Hematopoietic multipotent progenitor cell treated with erythropoietin and hydrocortisone succinate and interleukin-3 and kit ligand, for 8 days (in vitro differentiated cells): ENCODE measurements at places on chromosomes 11 and 22.

GRCh38 chr11:42819126-42819525 is 492.7 kb upstream of the API5 start:
- DNase-seq: no peak

DNA sequence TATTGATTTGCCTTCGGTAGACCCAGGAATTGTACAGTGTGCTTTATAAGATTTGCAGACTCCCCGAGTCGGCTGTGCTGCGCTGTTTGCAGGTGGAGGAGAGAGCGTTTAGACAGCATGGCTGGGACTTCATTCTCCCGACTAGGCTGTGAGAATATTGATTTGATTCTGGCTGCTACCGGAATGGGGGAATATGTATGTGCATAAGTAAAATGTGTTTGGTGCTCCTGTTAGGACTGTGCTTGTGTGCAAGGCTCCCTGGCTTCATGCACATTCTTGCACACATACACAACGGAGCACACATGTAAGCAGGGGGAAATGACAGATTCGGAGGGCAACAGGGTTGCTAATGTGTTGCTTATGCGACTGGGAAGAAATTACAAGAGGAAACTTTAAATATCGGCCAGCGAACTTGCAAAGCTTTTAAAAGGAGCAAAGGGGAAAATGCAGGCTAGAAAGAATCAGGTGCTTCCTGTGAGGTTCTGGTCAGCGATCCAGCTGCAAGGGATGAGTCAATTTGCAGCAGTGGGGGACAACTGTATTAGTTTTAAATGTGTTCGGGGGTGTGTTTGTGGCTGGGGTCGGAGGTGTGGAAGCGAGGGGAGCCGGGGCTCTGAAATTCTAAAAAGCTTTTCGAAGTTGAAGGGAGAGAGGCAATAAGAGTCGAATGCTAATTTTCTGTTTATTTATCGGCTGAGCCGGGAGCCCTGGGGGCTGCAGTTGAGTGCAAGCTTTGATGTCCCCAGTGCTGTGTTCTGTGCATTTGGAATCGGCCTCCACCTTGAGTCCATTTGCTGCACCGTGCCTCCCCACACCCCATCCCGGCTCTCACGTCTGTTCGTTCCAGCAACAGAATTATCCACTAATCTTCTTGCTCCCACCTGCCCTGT is 731 bp downstream of the NTM start:
- DNase-seq: no peak

GRCh38 chr11:111963931-111964340 is 26.8 kb downstream of the DIXDC1 start:
- DNase-seq: no peak

GRCh38 chr11:95301474-95301873 is 70.5 kb upstream of the SESN3 start:
- DNase-seq: no peak

DNA sequence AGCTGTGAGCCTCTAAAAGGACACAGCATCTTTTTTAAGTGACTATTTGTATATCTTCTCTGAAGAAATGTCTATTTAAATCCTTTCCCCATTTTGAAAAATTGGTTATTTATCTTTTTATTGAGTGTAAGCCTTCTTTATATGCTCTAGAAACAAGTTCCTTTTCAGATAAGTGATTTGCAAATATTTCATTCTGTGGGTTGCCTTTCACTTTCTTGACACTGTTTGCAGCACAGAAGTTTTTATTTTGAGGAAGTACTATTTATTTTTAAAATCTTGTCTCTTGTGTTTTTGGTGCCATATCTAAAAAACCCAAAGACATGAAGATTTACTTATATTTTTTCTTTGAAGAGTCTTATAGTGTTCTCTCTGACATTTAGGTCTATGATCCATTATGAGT is 40.1 kb upstream of the LYVE1 start:
- DNase-seq: no peak

GRCh38 chr11:122754553-122755322 is 83.6 kb upstream of the CRTAM start:
- DNase-seq: peak; percentile 63

- DNase-seq: no peak
Measured at GRCh38 chr22:40334060-40334459, 12.2 kb upstream of the ADSL start.

- peak; percentile 35 for DNase-seq
Measured at GRCh38 chr11:2998073-2998850, 6.1 kb upstream of the NAP1L4 start.

- DNase-seq: no peak
Measured at GRCh38 chr11:69002570-69003231, 10.3 kb downstream of the MRGPRF start.

DNA sequence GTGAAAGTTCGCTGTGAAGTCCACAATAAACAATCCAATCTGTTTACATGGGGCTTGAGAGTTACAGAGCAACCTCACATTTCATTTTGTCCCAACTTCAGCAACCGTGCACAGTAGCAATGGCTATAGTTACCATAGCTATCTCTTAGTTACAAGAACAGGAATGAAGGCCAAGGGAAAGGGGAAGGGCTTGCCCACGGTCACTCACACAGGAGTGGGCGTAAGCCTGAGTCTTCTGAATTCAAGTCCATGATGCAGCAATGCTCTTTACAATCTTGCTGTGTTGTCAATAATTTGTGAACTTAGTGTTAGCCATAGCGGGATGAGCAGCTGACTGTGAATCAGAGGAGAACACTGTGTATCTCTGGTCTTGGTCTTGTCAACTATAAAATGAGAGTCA is 102.9 kb downstream of the ADAMTS15 start:
- DNase-seq: no peak

GRCh38 chr11:110184456-110184855 is 91.3 kb downstream of the ZC3H12C start:
- DNase-seq: no peak

DNA sequence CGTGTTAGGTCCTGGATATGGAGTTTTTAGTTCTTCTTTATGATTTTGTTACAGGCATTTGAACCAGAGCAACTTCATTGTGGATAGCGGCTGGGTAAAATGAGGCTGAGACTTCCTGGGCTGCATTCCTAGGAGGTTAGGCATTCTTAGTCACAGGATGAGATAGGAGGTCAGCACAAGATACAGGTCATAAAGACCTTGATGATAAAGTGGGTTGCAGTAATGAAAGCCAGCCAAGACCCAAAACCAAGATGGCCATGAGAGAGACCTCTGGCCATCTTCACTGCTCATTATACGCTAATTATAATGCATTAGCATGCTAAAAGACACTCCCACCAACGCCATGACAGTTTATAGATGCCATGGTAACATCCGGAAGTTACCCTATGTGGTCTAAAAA is 23.4 kb upstream of the CLMP start:
- no peak for DNase-seq

DNA sequence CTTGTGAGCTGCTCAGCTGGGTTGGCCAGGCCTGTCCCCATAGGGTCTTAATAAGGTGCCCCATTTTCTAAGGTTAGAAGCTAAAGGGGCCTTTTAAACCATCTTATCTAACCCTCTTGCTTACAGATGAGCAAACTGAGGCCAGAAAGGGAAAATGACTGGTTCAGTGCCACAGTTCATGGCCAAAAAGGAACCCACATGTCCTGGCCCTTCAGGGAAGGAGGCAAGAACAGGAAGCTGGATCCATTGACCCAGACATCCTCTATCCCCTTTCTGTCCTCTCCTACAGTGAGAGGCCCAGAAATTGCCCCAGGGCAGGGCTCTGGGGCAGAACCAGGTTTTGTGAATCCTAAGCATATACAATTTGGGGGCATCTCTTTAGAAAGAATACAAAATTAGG is 10.0 kb downstream of the PRG3 start:
- DNase-seq: no peak

DNA sequence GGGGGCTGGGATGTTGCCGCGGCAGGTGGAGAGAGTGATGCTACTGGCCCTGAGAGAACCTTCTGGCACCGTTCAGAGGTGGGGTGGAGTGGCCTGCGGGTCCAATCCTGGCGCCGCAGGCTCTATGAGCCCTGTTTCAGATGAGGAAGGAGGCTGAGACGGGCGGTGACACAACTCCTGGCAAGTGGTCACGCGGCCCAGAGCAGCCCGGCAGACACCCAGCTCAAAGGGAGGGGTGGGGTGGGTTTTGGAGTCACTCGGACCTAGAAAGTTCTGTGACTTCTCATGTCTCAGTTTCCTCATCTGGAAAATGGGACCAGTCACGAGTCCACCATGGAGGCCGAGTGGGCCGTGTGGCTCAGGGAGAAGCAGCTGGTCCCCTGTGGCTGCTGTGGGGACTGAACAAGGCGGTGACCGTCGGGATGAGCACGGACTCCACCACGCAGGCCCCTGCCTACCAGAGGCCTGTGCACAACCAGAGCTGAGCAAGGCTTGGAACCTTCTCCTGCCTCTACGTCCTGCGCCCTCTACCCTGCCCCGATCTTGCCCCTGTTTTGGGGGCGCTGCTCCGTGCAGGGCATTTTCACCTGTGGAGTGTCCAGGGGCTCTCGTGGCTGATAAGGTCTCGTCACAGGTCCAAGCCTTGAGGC is 3.7 kb downstream of the TSPO start:
- no peak for DNase-seq

GRCh38 chr11:66973956-66974580 is 1.0 kb upstream of the C11orf86 start:
- DNase-seq: no peak

DNA sequence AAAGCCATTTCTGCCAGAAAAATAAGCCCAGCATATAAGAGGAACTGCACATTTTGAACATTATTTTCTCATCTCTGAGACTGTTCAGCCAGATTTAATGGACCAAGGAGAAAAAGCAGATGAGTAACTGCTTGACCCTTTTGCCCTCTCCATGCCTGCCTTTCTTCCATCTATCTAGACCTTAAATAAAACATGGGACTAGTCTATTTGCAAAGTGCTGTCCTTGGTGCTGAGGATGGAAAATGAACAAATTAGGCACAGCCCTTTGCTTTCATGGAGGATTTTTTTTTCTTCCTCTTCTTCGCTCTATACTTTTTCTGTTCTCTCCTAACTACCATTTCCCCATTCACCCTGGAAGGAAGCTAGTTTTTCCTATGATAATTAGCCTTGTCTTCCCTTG is 361.3 kb downstream of the GRM5 start:
- no peak for DNase-seq

DNA sequence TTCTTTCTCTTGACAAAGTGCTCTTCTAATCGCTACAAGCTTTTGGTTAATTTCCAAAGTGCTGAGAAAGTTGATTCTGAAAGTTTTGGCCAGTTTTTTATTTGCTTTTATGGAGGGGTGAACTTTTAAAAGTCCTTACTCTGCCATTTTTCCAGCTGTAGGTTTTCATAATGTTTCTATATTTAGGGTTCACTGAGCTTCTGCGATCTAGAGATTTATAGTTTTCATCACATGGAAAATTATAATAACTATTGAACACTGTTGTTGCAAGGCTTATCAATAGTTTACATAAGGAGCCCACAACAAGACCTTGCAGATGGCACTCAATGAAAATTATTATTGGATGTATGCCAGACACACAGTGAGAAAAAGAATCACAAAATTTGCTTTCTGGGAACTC is 55.1 kb downstream of the DLG2 start:
- no peak for DNase-seq

- no peak for DNase-seq
Measured at GRCh38 chr11:113059548-113059947, 98.3 kb downstream of the NCAM1 start.

DNA sequence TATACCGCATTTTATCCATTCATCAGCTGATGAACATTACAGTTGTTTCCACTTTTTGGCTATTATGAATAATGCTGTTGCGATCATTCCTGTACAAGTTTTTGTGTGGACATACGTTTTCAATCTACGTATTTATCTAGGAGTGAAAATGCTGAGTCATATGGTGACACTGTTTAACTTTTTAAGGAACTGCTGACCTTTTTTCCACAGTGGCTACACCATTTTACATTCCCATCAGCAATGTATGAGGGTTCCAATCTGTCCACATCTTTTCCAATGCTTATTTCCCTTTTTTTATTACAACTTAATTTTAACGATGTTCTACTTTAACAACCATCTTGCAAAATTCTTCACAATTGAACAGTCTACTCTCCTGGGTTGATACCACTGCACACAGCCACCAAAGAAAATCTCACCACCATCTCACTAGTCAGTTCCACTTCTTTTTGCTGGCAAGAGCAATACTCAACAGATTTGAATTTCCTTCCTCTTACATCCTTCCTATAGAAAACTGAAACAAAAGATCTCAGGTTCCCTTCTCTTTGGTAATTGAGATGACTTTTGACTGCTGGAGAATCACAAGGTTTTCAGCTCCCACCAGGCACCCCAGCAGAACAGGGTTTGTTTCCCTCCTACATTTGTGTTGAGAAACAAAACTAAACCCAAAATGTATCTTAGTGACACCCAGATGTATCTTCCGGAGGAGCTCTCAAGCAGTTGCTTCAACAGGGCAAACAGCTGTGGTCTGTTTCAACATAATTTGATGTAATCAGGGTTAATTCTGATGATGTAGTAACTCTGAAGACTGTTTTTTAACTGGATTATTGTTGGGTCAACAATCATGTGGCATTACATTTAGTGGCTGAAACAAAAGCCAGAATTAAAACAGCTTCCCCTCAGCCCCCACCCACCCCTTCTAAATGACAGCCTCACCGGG is 7.0 kb upstream of the GAB2 start:
- peak; percentile 14 for DNase-seq

- no peak for DNase-seq
Measured at GRCh38 chr11:27719546-27719925, 19.3 kb upstream of the BDNF start.

- DNase-seq: no peak
Measured at GRCh38 chr11:108967571-108967970, 302.7 kb downstream of the DDX10 start.

GRCh38 chr22:31282748-31283468 is 9.4 kb downstream of the PIK3IP1 start:
- DNase-seq: no peak

DNA sequence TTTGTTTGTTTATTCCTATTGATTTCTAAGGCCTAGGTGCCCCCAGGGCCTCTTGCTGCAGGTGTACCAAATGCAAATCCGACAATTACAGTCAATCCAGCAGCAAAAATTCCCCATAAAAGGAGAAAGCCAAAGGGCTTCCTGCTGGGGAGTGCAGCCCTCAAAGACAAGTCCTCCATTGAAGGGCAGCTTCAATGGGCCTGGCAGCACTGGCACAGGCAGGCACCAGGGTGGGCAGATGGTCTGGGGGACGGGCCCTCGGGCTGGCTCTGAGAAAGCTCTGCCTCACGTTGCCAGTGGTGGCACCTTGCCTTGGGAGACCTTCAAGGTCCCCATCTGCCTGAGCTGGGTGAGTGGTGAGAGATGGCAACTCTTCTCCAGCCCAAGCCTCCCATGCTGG is 128.0 kb downstream of the DSCAML1 start:
- no peak for DNase-seq

GRCh38 chr11:112459001-112459400 is 198.3 kb upstream of the PLET1 start:
- DNase-seq: no peak
